ENCODE measurements at places on chromosomes 7 and 10. TPM values are rescaled to one million over a fixed set of nuclear protein-coding genes. Genes with fewer than 3 reads are reported as not detected.

- peak; percentile 87 for DNase-seq
Observed at GRCh38 chr7:4837041-4837802, 24.6 kb downstream of the PAPOLB start.

MPP7 gene
- total RNA-seq = 2.2 TPM

- peak; percentile 90 for DNase-seq
Observed at GRCh38 chr10:75402486-75403143, 1.1 kb upstream of the ZNF503 start.

- DNase-seq = no peak
Observed at GRCh38 chr10:93816123-93816747, 58.5 kb downstream of the LGI1 start.

DNA sequence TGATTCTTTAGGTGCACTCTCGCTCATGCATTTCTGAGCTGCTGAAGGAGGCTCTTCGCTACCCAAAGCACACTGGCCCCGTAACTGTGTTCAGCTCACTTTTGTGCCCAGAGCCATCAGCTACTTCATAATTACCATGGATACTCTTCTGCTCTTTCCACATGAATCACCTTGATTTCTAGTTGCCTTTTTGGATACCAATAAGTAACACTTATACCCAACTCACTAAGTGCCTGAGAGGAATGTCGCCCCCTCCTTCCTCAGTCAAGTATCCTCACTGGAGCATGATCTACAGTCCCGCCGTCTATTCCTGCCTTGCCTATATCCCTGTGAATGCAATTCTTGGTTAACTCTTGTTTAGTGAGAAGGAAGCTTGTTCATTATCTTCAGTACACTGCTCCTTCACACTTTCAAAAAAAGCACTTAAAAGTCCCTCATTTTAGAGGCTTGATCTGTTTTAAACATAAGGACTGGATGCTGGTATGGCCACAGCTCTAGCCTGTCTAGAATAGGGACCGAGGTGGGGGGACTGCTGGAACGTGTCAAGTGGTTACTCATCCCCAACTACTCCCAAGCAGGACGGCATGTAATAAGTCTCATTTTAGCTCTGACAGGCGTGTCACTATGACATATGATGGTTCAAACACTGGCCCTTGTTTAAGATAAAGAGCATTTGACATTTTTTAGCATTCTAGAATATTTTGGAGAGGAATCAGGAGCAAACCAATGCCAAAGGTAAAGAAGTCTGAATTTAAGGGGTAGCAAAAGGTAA is 23.7 kb downstream of the SVIL start:
- DNase-seq = no peak

MET gene
- total RNA-seq = 55.0 TPM

DNA sequence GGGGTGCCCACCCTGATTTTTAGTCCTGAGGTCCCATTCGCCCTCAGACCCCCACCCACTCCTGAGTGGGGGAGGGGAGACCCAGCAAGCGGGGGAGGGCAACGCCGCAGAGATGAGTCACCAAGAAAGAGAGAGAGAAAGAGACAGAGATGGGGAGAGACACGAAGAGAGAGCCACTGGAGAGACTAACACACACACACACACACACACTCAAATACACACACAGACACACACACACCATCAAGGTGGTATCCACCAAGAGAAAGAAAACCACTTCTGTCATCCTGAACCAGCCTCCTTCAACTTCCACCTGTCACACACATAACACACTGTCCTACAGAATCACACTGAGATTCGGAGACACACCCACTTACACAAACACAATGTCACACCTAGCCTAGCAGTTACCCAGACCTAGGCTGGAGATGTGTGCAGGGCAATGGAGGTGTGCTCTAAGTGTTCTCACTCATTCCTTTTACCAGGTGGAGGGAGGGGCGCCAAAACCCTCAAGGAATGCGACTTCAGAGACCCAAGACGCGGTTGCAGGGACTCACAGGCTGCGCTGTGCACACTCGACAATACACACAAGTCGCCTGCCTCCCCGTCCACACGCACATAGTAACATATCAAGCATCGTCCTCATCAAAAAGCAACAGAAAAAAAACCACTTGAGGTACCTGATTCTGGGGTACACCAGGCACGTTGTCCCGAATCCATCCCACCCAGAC is 3.9 kb upstream of the VGF start:
- peak; percentile 67 for DNase-seq

DNA sequence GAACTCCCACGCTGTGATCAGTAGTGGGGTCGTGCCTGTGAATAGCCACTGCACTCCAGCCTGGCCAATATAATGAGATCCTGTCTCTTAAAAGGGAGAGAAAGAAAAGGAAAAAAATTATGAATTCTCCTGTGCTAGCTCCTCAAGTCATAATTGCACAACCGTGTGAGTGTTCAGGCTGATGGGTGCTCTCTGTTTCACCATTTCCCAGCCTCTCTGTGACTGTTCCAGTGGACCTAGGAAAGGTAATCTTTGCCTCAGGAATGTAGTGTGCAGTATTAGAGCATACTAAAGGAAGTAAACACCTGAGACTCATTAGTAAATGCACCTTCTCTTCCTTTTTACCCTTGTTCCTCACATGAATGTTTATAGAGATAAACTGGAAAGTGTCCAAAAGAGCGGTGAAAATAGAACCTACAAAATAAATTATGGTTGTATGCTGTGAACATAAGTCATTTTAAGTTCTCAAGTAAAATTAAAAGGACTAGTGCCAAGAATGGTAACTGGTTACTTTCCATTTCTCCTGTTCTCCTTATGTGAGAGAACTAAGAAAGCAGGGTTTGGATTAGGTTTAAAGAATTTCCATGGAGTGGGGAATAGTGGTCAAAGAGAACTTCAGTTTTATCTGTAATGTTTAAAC is 42.7 kb downstream of the INPP5F start:
- peak; percentile 29 for DNase-seq

DNA sequence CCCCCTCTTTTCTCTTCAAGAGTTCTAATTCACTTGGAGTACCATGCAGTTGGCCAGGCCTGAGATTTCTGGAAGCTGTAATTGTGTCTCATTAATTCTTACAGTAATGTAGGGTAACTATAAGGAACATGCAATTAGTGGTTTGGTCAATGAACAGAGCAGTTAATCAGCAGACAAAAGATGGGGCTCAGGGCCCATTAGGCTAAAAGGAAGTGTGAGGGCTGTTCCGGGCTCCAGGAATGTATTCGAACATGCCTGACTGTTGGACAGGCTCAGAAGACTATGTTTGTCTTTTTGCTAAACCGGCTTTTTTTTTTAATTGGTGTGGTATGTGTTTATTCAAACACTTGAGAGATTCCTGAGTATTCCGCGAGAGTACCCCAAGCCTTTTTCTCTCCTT is 42.5 kb upstream of the FZD8 start:
- DNase-seq = no peak

SLC26A5 gene
- not detected for total RNA-seq

TRIM74 gene
- not detected for total RNA-seq

Measured in osteoblast (primary cell).